Astrocyte (in vitro differentiated cells and primary cell): ENCODE measurements at places on chromosomes 3 and 15. TPM values are rescaled to one million over a fixed set of nuclear protein-coding genes. Genes with fewer than 3 reads are reported as not detected.

The SERPINI2 gene
- 0.32 TPM in 1 of 2 replicates, not detected in the other for total RNA-seq

The MST1R gene
- total RNA-seq: 0.46 and 0.57 TPM in 2 replicates

GRCh38 chr3:50194128-50194902 lies 2.9 kb downstream of the GNAT1 start:
- DNase-seq: peak; percentile 13
- no peak overlapping the region for H3K4me3 ChIP-seq

DNA sequence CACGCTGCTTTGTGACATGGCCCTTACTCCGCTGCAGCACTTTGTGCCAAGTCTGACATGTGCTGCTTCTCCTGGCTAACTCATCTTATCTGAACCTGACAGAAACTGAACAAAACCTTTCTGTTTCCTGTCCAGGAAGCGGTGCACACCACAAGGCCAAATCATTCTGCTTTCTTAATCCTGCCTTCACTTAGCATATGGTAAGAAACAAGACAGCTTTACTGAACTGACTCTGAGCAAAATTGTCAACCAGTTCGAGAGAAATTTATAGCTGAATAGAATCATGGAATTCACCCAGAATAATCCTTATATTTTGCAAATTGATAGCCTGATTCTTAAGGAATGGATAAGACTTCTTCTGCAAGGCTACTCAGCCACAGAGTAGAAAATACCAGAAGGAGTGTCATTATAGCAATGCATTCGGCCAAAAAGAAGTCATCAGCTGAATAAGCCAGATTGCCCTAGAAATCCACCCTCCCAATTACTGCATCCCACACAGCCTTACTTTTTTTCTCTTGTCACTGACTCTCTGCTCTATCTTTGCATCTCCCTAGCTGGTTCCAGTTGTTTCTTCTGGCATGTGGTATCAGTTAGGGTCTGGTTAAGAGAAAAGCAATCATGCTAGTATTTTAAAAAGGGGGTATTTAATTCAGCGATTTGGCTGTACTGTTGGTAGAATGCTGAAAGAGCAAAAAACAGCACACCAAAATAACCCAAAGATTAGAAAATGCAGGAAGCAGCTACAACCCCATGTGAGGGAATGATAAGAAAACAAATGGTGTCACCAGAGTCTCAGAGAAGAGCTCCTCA lies 41.6 kb upstream of the STRIT1 start:
- no peaks in the 10 kb centered on the region for H3K27me3 ChIP-seq
- no peak for DNase-seq
- H3K27ac ChIP-seq: no peak overlapping the region
- no peak overlapping the region for H3K4me3 ChIP-seq
- no peaks in the 10 kb centered on the region for H3K36me3 ChIP-seq

DNA sequence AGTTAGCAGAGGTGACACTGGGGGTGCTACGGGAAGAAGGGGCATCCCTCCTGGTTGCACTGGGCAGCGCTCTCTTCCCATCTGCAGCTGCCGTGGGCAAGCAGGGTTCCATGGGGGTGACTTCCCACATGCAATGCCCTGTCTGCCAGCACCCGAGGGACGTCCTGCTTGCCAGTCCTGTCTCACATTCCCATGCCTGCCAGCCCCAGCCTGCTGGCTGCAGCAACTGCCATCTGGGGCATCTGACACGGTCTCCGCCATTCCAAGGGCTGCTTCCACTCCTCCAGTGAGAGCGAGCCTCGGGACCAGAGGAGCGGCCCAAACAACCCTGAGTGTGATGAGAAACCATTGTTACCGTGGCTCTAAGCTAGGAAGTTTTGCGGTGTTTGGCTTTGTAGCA lies 45.4 kb upstream of the RPL32 start:
- DNase-seq: no peak
- no peak overlapping the region for H3K27ac ChIP-seq
- peaks cover 28% of the 10 kb centered on the region for H3K27me3 ChIP-seq

DNA sequence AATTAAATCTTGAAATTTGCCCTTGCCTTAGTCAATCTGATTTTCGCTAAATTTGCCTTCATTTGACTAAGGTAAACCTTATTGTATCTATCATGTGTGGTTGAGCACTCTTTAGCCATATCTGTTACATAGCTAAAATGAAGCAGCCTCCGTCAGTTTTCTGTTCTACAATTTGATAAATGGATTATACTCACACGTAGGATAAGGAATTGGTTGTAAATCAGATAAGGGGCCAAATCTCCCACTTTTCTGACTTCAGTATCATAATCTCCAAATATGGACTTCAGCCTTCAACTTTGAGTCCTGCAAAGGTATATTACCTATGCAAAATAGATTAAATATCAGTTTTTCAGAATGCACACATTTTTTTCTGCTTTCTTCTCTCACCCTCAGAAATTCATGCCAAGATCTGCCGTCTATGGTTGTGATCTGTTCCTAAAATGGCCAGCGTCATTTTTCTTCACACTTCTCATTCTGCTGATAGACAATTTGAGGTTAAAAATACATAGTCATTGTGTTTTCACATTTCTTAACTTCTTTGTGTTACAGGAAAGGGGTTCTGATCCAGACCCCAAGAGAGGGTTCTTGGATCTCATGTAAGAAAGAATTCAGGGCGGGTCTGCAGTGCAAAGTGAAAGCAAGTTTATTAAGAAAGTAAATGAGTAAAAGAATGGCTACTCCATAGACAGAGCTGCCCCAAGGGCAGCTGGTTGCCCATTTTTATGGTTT lies 36.9 kb downstream of the RAB8B start:
- H3K27ac ChIP-seq: no peak overlapping the region
- H3K27me3 ChIP-seq: no peaks in the 10 kb centered on the region
- no peak overlapping the region for H3K4me3 ChIP-seq
- H3K4me1 ChIP-seq: peaks cover 6% of the 10 kb centered on the region
- H3K36me3 ChIP-seq: peaks cover 4% of the 10 kb centered on the region
- DNase-seq: no peak

- peak; percentile 33 for DNase-seq
- no peaks in the 10 kb centered on the region for H3K4me1 ChIP-seq
- H3K27me3 ChIP-seq: peaks cover 9% of the 10 kb centered on the region
These were observed 7.1 kb downstream of the CELF6 start for GRCh38 chr15:72312605-72313447.

DNA sequence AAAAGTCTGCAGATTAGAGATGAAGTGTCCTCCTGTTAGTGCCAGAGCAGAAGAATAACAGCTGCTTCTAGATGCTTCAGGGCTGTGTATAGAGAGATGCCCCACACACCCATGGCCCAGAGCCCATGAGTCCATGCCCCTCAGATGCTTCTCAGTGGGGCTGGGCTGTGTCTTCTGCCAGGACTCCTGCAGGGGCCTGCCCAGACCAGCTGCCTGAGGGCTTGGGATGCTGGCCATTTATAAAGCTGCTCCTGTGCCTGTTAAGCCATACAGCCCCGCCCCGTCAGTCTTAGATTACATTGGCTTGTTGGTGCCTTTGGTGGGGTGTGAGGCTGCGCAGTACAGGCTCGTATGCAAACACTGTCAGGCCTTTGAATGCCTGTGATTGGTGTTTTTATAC lies 318.0 kb upstream of the CTDSPL start:
- H3K27me3 ChIP-seq: peaks cover 2% of the 10 kb centered on the region
- no peak for DNase-seq
- H3K4me1 ChIP-seq: no peaks in the 10 kb centered on the region

GRCh38 chr3:82088749-82089148 lies 327.3 kb upstream of the GBE1 start:
- no peaks in the 10 kb centered on the region for H3K36me3 ChIP-seq
- no peak overlapping the region for H3K4me3 ChIP-seq
- no peaks in the 10 kb centered on the region for H3K27me3 ChIP-seq
- DNase-seq: no peak
- no peak overlapping the region for H3K27ac ChIP-seq

- no peaks in the 10 kb centered on the region for H3K27me3 ChIP-seq
- H3K36me3 ChIP-seq: no peaks in the 10 kb centered on the region
- H3K27ac ChIP-seq: no peak overlapping the region
- no peaks in the 10 kb centered on the region for H3K4me1 ChIP-seq
These were observed 249.5 kb upstream of the EOMES start for GRCh38 chr3:27971600-27971999.
